ENCODE measurements at places on chromosomes 7 and 10.

DNA sequence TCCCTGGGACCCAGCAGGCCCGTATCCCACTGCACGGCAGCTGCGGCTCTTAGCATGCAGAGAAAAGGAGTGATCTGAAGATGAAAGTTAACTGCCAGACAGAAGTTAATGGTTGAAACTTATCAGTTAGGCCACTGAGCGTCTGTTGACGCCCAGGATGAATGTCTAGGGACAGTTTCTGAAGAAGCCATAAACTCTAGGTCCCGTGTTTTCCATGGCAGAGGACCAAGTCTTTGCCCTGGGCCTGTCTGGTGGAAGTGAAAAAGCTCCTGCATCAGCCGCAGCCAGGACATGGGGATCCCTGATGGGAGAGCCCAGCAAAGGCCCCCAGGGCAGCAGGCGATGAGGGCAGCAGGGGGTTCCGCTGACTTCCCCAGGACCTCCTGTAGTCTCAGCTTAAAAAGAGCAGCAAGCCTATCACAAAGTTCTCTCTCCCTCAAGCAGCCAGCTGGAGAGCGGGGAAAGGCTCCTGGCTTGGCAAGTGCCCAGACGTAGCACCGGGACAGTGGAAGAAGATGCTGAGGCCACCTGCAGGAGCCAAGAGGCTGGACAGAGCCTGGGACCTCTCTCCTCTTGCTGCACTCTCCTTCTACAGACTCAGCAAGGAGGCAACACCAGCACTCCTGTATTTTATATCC is 79.6 kb downstream of the TNS3 start:
- no peak for DNase-seq

DNA sequence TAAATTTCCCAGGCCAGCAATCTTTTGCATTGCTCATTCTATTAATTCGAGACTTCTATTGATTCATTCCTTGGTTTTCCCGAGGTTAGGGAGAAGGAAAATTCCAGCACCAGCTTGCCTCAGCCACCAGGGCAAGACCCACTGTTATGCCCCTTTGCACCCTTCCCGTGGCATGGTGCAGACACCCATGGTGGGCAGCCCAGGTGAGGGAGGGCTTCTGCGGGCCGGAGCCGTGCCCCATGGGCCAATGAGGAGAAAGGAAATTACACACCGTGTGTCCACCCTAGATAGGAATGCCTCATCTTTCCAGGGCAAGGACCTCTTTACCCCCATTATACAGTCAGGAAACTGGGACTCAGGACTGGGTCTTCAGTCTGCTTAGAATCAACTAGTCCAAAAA is 4.5 kb upstream of the GRID1 start:
- no peak for DNase-seq

DNA sequence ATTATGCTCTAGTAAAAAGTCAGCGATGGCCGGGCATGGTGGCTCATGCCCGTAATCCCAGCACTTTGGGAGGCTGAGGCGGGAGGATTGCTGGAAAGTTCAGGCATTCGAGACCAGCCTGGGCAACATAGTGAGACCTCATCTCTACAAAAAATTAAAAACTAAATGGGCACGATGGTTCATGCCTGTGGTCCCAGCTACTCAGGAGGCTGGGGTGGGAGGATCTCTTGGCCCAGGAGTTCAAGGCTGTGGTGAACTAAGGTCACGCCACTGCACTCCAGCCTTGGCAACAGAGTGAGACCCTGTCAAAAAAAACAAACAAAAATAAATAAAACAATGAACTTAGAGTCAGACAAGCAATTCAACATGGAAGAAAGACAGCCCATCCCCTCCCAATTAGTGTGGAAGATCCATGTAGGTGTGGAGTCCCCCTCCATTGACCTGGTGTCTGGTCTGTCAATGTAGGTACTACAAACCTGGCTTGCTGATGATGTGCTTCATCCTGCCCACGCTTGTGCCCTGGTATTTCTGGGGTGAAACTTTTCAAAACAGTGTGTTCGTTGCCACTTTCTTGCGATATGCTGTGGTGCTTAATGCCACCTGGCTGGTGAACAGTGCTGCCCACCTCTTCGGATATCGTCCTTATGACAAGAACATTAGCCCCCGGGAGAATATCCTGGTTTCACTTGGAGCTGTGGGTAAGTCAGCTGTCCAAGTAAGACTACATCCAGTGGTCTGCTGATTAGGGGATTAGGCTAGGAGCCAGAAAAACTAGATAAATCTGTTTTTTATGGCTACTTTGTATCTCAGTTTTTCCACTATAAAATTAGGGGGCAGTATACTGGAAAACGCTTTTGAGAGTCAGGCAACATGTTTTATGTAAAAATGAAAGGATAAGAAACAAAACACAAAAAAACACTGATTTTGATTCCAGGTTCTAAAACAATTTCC is 9.3 kb downstream of the SCD start:
- DNase-seq = no peak

DNA sequence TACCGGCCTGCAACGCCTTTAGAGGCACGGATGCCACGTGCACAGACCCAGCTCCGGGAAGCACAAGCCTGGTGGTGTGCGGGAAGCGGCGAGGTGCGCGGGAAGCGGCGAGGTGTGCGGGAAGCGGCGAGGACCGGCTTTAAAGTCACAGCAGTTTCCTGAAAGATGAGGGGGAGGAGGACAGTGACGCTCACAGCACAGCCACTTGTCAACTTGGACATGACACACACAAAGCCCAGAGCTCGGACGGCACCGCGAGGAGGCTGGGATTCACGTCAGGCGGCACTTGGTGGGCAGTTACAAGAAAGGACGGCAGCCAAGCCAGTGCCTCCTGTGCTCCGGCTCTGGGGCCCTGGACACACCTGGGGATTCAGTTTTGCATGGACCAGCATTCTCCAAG is 525.9 kb downstream of the DNAJB6 start:
- no peak for DNase-seq

- no peak for DNase-seq
Measured at GRCh38 chr10:7533657-7534479, 123.0 kb upstream of the SFMBT2 start.

DNA sequence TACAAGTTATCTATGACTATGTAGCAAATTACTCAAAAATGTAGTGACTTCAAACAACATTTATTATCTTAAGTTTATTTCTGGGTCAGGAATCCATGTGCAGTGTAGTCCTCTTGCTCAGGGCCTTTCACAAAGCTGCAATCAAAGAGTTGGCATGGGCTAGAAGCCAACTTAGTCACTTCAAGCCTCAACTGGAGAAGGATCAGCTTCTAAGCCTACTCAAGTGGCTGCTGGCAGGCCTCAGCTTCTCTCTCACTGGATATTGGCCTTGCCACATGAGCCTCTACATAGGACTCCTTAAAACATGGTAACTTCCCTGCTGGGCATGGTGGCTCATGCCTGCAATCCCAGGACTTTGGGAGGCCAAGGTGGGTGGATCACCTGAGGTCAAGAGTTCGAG is 5.0 kb upstream of the NFE2L3 start:
- DNase-seq = no peak

GRCh38 chr7:93374345-93374940 is 142.3 kb downstream of the VPS50 start:
- DNase-seq = no peak

All from GM12892 (cell line).